Activated naive CD8-positive, alpha-beta T cell treated with anti-CD3 and anti-CD28 coated beads for 36 hours (primary cell): ENCODE measurements at places on chromosomes 7 and 10. TPM values are rescaled to one million over a fixed set of nuclear protein-coding genes. Genes with fewer than 3 reads are reported as not detected.

GRCh38 chr7:127865466-127865865 is 165.8 kb downstream of the LRRC4 start:
- no peak for DNase-seq

DNA sequence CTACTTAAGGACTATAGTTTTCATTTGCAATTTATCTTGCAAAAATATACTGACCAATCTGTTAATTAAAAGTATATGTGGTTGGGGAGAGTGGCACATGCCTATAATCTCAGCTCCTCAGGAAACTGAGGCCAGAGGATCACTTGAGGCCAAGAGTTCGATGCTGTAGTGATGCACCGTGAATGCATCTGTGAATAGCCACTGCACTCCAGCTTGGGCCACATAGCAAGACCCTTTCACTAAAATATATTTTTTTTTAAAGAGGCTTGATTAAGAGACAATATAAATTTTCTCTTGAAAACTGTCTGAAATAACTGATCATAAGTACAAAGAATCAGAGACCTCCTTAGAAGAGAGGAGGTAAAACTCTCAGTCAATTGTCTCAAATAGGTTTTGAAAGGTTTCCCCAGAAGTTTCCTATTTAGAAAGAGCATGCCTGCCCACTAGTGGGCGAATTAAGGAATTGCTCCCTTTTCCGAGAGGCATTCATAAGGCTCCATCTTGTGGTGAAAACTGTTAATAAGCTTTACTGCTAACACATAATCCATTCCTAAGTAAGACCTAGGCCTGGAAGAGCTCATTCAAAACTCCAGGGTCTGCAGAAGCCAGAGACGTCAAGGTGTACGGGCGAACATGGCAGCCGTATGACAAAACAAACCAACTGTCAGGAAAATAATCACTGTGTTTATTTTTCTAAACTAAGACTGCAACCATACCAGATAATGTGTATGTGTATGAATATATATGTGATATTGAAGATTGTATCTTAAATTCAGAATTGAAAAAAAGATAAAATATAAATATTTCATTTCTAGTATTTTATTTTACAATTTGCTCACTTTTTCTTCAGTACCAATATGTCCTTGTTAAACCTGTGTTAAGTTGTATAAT is 6.8 kb upstream of the TAS2R40 start:
- DNase-seq: peak; percentile 44

GRCh38 chr10:23965880-23966279 is 243.1 kb upstream of the KIAA1217 start:
- no peak for DNase-seq

- DNase-seq: no peak
Observed at GRCh38 chr7:14144538-14144937, 155.1 kb upstream of the ETV1 start.

- DNase-seq: no peak
Observed at GRCh38 chr7:47185839-47186238, 396.1 kb downstream of the TNS3 start.

DNA sequence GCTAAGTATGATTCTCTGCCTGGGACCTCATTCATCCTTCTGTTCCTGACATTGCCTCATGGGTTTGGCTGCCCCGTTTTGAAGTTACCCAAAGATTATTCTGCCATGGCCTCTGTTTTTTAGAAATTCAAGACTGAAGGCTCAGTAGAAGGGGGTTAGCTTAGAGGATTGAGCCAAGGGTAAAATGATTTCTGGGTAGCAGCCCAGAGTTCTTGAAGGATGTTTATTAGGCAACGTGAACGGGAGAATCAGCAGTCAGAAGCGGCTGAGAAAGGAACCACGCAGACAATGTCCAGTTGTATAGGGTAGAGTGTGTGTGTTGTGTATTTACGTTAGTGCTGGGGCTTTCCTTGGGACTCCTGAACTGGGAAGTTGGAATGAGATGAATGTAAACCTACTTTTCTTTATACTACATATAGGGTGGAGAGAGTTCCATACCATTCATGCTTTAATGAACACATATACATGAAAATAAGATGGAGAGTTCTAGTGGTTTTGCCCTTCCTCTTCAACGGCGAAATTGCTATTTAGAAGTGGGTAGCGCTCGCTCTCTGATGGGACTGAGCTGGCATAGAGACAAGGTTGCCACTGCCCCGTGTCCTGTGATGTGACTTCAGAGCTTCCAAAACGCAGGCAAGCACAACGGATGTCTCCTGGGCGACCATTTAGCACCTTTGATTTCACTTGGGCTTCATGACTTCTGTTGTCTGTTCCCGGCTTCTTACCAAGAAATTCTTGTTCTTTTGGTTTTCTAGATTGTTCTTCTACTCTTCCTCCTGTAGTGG is 35.0 kb upstream of the IL15RA start:
- no peak for DNase-seq

GRCh38 chr7:109890622-109891021 is 1200.3 kb upstream of the LRRN3 start:
- DNase-seq: no peak

- no peak for DNase-seq
Observed at GRCh38 chr7:127514499-127514898, 70.9 kb downstream of the GCC1 start.

- no peak for DNase-seq
Observed at GRCh38 chr7:33186192-33186591, 56.8 kb downstream of the BBS9 start.

- no peak for DNase-seq
Observed at GRCh38 chr7:112071856-112072255, 134.3 kb downstream of the DOCK4 start.

- peak; percentile 20 for DNase-seq
Observed at GRCh38 chr10:129101232-129101980, 365.6 kb upstream of the MGMT start.

DNA sequence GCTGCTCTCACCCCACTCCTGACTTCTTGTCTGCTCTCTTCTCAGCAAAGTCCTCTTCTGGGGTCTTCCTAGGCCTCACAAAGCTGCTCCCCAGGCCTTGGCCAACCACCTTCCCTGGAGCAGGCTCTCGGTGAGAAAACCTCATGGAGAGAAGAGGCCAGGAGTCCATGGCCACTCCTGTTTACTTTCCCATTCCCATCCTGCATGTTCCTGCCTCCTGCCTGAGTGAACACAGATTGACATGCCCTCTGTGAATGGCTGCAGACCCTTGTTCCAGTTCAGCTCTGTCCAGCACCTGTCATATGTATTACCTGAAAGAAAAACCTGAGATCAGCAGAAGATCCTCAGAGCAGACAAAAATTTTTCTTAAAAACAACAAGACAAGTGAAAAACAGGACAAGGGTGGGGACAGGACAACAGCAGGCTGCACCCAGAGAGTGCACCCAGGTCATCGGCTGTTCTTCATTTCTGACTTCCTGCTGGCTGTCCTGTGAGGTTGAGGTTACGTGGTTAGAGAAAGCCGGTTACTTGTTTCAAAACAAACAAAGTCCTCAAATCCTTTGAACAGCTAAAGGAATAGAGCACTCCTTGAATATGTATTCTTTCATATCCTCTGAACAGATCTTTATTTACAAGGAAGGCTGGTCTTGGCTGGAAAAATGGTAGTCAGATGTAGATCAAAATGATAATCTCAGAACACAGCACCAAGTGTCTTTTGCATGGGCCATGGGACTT is 34.0 kb upstream of the DLD start:
- peak; percentile 8 for DNase-seq

- DNase-seq: no peak
Observed at GRCh38 chr10:85606401-85606800, 760.2 kb downstream of the GRID1 start.

GRCh38 chr7:725223-726005 is 1.1 kb upstream of the DNAAF5 start:
- no peak for DNase-seq

DNA sequence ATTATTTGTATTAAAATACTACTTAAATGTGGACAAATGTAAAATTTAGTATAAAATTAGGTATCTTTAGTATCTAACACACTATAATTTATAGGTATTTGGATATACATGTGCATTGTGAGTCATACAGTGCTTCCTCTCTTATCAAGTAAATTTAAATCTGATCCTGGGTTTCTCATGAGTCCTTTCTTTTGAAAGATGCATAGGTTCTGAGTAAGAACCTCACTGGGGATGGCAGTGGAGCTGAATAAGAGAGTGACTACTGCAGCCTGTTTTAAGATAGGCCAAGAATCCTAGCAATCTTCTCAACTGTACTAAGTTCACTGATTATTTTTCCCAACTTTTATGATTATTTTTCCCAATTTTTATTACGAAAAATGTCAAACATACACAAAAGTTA is 16.2 kb downstream of the CEP55 start:
- no peak for DNase-seq

DNA sequence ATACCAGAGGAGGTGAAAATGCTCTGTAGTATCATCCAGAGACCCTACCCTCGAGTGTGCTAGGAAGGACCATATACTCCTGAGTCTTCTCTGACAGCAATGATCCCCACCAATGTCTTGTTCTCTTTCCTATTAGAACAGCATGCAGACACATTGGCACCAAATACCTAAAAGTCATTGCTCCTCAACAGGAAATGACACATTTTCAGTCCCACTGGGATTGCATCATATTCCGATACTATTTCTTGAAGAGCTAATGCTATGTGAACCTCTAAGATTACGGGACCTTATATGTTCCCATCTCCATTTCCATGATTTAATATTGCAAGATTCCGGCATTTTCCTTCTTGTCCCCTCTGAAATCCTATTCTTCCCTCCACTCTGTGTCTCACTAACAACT is 177.4 kb downstream of the NRP1 start:
- no peak for DNase-seq

DNA sequence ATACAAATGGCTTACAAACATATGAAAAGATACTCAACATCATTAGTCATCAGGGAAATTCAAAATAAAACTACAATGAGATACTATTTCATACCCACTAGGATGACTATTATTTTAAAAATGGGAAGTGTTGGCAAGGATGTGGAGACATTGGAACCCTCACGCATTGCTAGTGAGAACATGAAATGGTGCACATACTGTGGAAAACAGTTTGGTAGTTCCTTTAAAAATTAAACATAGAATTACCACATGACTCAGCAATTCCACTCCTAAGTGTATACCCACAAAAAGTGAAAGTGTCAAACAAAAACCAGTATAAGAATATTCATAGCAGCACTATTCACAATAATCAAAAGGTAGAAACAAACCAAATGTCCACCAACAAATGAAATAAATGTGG is 48.5 kb upstream of the SHTN1 start:
- no peak for DNase-seq

- no peak for DNase-seq
Observed at GRCh38 chr10:77351386-77351785, 286.2 kb downstream of the KCNMA1 start.

DNA sequence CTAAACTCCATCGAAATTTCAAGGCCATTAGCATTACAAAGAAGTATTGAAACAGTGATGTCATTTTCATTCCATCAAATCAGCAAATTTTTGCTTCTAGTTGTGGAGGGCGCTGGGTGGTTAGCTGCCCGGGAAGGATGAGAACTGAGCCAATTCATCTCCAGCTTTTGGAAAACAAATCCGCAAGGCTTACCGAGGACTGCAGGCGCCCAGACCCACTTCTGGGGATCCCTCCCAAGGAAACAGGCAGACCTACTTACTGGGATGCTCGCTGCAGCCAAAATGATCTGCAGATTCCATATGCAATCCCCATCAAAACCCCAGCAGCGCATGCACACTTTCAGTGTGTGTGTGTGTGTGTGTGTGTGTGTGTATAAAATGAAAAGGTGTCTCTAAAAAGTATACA is 19.2 kb downstream of the TNRC18 start:
- no peak for DNase-seq

GRCh38 chr10:28241741-28242399 is 61.0 kb downstream of the MPP7 start:
- DNase-seq: peak; percentile 13

- no peak for DNase-seq
Observed at GRCh38 chr10:82801289-82801688, 926.3 kb downstream of the NRG3 start.

DNA sequence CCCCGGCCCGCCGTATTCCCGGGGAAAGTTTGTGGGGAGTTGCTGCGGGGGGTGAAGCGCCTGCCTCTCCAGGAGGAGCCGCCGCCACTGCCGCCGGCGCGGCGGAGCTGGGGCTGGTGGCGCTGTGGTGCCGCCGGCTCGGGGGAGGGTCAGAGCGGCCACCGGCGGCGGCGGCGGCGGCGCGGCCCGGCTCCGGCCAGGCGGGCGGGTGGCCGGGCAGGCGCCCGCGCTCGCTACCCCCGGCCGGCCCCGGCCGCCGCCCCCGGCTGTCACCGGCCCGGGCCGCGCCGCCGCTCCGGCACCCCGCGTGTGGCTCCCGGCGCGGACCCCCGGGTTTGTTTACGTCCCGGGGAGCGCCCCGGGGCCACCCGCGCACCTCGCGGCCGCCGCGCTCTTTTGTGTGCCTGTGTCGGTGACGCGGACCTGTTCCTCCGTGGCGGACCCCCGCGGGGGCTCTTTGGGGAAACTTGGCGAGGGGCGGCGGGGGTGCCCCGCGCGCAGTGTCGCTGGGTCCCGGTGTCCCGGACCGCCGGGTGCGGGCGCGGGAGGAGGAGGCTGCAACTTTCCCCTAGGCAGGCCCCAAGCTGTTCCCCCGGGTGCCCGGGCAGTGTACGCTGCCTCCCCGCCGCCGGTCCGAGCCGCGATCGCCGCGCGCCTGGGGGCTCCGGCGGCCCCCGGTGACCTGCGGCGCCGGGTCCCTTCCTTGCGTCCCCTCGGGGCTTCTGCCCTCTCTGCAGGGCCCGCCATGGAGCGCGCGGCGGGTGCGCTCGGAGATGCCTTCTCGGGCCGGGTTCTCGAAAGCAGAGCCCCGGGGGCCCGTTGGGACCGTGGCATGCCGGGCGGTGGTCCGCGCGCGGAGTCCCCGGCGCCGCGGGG is 593 bp upstream of the CUX1 start:
- DNase-seq: peak; percentile 33

- DNase-seq: peak; percentile 7
Observed at GRCh38 chr7:37311355-37311754, 137.3 kb downstream of the ELMO1 start.

GRCh38 chr10:114420811-114421485 is 16.6 kb upstream of the AFAP1L2 start:
- no peak for DNase-seq

DNA sequence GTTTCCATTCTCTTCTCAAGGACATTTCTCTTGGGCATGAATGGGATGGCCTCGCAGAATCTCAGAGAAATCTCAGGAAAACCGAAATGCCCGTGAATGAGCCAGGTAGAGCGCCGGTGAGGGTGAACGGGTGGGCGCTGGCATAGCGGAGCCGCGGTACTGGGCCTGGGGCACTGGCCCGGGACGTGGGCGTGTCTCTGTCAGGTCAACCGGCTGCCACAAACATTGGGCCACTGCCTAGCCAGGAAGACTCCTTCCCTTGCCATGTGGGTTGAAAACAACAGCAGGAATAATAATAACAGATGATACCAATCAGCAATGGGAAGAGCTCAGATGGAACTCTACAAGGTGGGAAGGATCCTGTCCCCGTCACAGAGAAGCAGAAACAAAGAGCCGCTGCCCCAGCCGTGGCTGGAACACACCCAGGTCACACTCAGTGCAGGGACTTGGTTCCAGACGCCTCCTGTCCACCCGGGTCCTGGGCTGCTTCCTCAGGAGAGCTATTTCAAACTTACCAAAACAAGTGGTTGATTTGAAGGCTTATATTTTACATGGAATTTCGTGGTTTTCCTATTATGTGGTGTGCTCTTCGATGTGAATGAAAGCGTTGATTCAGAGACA is 51.1 kb upstream of the EBF3 start:
- no peak for DNase-seq

Gene OR2A42
- total RNA-seq: not detected

Gene GHRHR
- total RNA-seq: not detected

Gene SAP25
- 6.0 TPM for total RNA-seq

Gene CPA2
- total RNA-seq: not detected

Gene CREB3L2
- total RNA-seq: 20.4 TPM

Gene MICALL2
- 2.3 TPM for total RNA-seq

Gene PCLO
- total RNA-seq: not detected

Gene TUBGCP2
- total RNA-seq: 57.8 TPM

Gene FEZF1
- total RNA-seq: not detected
